Fibroblast of lung (primary cell): ENCODE measurements at places on chromosomes 7 and 10. TPM values are rescaled to one million over a fixed set of nuclear protein-coding genes. Genes with fewer than 3 reads are reported as not detected.

Gene GJD4
- 0.17 TPM in 1 of 2 replicates, not detected in the other for total RNA-seq

Gene OR6B1
- not detected in 2 replicates for total RNA-seq

DNA sequence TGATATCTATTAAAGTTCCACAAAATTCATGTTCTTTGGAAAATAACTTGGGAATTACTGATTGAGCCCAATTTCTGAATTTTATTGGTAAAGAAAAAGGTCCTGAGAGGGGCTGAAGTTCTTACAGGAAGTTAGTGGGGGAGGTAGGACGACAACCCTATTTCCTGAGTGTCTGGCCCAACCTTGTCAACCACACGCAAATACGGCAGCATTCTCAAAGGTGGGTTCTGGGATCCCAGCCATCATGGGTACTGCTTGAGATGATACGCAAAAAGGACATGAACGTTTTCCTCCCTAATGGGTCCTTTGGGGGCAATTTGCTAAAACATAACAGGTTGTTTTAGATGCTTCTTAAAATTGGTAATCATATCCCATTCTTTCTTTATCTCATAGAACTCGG, 2.7 kb upstream of the PDCD4 start:
- no peaks in the 10 kb centered on the region for H3K27me3 ChIP-seq
- DNase-seq = no peak
- no peak overlapping the region for H3K27ac ChIP-seq
- H3K4me1 ChIP-seq = peaks cover 5% of the 10 kb centered on the region
- H3K36me3 ChIP-seq = no peaks in the 10 kb centered on the region

DNA sequence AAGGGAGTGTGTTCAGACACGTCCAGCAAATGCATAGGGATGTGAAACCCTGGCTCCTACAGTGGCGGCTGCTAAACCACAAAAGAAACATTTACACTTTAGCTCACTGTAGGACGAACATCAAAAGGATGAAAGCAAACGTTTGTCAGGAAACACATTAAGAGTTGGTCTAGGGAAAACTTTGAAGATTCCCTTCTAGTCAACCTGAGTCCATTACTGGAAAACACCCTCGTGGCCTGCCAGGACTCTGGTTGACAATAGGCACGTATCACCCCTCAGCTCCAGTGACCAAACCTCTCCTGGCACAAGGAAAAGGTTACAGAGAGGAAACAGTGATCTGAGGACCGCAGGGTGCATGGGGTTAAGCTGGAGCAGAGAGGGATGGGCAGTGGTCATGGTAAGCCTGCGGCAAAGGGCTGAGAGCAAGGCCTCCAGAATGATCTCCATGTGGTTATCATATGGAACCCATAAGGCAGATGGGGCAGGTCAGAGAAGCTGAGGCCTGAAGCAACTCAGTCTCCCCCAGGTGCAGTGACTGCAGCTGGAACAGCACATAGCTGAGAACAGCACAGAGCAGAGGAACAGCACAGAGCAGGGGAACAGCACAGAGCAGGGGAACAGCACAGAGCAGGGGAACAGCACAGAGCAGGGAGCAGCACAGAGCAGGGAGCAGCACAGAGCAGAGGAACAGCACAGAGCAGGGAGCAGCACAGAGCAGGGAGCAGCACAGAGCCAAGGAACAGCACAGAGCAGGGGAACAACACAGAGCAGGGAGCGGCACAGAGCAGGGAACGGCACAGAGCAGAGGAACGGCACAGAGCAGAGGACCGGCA, 49.9 kb downstream of the CHST15 start:
- H3K36me3 ChIP-seq = no peaks in the 10 kb centered on the region
- no peak for DNase-seq
- no peaks in the 10 kb centered on the region for H3K4me1 ChIP-seq
- no peak overlapping the region for H3K4me3 ChIP-seq
- no peaks in the 10 kb centered on the region for H3K27me3 ChIP-seq

GRCh38 chr10:36722777-36723176, 402.6 kb upstream of the ANKRD30A start:
- H3K27ac ChIP-seq = no peak overlapping the region
- DNase-seq = no peak
- no peak overlapping the region for H3K4me3 ChIP-seq

DNA sequence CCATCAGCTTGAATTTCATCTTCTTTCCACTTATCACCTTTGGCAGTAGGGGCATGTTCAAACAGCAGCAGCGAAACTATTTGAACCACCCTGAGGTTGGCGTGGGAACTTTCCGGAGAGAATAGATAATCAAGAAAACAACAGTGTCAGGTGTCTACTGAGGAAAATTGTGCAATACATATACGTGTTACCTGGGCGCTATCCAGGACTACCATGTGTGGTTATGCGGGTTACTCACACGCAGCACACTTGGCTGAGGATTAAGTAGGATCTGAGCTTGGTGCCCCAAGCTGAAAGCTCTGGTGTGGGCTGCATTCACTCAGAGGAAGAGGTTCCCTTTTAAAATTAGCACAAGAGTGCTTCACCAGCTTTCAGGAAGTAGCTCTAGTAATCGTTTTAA, 8.8 kb upstream of the ABI1 start:
- H3K27me3 ChIP-seq = no peaks in the 10 kb centered on the region
- H3K27ac ChIP-seq = no peak overlapping the region
- no peaks in the 10 kb centered on the region for H3K4me1 ChIP-seq
- DNase-seq = no peak
- no peaks in the 10 kb centered on the region for H3K36me3 ChIP-seq

DNA sequence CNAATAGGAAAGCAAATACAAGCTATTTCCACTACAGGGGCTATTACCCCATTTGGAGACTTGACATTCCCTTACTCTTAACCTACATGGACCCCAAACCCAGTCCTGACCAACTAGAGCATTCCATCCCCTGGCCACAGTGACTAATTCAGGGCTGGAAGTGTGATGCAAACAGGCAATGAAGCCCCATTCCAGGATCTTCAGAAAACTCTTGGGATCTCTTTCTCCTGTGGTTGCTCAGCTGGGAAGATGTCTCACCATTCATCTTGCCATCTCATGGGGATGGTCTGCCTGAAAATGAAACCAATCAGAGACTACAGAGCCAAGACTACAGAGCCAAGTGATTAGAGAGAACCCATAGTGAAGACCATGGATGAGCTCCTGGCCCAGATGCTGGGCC, 206.2 kb downstream of the ZNF365 start:
- no peak for DNase-seq
- H3K36me3 ChIP-seq = no peaks in the 10 kb centered on the region
- H3K4me3 ChIP-seq = no peak overlapping the region
- no peak overlapping the region for H3K27ac ChIP-seq
- H3K4me1 ChIP-seq = peaks cover 11% of the 10 kb centered on the region

- no peak overlapping the region for H3K4me3 ChIP-seq
- H3K27ac ChIP-seq = no peak overlapping the region
- no peaks in the 10 kb centered on the region for H3K27me3 ChIP-seq
- no peaks in the 10 kb centered on the region for H3K4me1 ChIP-seq
- H3K36me3 ChIP-seq = no peaks in the 10 kb centered on the region
These were observed 25.5 kb downstream of the OGDHL start for GRCh38 chr10:49736564-49737113.
